ENCODE measurements at places on chromosomes 4 and X.

- DNase-seq: peak; percentile 31
Measured at GRCh38 chrX:41692162-41692749, 3.5 kb downstream of the GPR34 start.

DNA sequence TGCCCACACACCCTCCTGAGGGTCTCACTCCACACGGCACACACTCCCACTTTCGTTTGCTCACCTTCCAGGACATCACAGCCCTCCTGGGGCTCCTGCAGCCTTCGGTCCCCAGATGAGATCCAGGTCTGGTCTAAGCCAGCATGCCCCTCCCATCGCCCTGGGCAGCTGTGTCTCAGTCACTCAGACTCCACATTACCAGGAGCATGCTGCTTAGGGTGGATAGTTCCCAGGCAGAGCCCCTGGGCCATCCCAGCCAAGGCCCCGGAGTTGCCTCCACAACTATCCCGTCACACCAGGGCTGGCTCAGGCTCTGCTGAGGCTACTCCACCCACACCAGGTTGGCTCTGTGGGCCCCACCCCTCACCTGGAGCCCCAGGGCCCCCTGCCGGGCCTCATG lies 50.4 kb upstream of the PSAPL1 start:
- DNase-seq: no peak

- DNase-seq: no peak
Measured at GRCh38 chrX:15598026-15598425, 2.7 kb downstream of the ACE2 start.

DNA sequence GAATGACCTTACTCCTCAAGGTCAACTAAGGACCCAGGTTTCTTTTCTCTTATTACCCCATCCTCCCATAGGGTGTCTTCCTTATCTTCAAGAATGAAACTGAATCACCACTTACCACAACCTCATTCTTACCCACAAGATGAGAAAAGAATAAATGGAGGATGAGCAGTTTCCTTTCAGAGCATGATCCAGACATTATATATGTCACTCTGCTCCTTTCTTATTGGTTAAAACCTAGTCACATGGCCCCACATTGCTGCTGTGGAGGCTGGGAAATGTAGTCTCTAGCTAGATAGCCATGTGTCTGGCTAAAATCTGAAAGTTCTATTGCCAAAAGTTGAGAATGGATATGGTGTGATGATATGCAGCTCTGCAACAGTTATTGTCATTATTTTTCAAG lies 62.4 kb upstream of the RAI2 start:
- no peak for DNase-seq

DNA sequence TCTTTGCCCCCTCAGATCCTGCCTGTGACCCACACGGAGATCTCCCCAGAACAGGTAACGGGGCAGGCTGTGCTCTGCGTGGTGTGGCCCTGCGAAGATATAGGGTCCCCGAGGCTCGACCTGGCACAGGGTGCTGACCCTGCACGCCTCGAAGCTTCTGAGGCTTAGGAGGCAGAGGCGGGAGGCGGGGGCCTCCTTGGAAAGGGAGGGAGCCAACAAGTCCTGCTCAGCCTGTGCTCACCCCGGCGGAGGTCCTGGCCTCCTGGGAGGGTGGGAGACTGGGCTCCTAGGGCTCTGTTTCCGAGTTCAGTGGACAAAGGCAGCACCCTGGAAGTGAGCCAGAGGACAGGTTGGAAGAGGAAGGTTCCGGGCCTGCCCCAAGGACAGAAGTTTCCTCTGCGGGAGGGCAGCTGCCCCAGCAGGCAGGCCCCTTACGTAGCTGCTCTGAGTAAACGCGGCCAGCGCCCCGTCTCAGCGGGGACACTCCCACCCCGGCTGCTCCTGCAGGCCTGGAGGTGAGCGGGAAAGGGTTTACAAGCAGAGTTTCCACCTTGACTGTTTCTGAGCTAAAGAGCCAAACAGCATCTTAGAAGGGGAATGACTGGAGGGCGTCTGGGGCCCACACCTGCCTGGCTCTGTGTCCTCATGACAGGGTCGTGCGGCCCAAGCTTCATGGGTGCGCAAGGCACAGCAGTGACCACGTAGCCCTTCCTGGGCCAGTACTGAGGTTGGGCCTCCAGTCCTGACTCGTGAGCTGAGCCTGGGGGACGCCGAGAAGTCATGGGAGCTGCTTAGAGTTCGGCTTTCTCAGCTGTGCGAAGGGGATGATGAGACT lies 16.1 kb downstream of the TMEM175 start:
- DNase-seq: no peak

DNA sequence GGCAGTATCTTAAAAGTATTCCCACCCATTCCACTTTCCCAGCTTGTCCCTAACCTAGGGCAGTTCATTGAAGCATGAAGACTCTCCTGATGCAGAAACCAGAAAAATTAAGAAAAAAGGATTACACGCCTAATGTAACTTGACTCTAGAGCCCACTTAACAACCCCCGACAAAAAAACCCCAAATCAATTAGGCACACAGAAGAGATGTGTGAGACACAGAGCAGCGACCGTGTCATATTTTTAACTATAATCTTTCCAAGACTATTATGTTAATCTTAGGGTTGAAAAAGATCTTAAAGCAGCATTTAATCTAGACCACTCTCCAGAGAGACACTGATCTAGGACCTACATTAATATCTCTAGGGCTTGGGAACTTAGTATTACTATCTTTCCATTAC lies 1.3 kb downstream of the YTHDC1 start:
- DNase-seq: no peak

GRCh38 chr4:154490234-154490582 lies 1.4 kb downstream of the DCHS2 start:
- peak; percentile 7 for DNase-seq

- DNase-seq: peak; percentile 10
Measured at GRCh38 chr4:98113012-98113411, 30.3 kb downstream of the STPG2 start.

DNA sequence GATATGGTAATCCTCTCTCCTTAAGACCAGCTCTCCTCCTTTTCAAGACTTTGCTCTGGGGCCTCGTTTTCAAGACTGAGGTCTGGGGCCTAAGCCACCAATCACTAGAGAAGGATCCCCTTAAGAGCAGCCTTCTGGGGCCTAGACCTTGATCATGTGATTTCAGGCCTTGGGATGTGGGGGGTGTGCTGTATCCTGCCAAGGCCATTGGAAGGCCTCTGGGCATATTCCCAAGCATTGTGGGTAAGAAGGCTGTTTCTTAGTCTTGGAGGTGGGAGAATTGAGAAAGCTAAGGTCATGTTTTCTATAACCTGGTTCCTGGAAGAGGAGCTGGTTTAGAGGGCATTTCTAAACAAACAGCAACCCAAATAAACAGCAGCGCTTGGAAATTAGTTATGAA lies 12.1 kb downstream of the TMEM164 start:
- DNase-seq: no peak

DNA sequence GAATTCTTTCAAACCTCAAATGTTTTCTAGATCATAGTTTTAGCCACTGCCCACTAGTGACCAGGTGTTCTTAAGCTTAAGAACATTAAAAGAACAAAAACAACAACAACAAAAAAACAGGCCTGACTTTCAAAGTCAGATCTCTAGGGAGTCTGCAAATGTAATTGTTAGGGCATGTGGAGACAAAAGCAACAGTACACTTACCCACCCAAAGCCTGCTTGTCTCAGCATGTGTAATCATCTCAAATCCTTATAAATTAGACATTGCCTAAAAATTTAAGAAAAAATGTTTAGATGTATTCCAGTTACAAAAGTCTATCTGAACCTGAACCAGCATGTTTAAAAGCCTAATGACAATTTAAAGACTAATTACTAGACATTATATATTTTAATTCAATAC lies 79.9 kb downstream of the SLC7A11 start:
- DNase-seq: no peak

DNA sequence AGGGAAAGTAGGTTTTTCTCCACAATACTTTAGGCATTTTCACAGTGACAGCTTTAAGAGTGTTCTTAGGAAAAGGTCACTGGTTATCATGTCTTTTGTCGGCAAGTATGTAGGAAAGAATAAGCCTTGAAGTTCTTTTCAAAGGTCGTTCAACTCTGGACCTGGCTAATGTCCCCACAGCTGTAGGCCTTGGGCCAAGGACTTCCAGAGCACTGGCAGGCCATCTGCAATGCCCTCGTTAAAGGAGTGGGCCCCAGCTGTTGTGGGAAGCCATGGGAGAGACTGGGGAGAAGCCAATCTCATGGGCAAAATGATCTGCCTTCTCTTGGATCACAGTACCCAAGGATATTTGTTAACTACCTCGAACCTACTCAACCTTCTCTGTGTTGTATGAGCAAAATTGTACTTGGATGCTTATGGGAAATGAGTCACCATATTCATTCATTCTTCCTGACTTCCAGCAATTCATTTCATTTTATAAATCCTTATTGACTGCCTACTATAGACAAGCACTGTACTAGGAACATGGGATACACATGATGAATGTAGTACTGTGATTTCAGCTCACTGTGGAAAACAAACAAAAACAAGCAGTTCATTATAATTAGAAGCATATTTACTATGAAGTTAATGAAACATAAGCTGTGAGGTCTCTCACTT lies 141.1 kb upstream of the KIT start:
- no peak for DNase-seq

GRCh38 chr4:187027272-187027671 lies 303.6 kb upstream of the FAT1 start:
- DNase-seq: no peak

DNA sequence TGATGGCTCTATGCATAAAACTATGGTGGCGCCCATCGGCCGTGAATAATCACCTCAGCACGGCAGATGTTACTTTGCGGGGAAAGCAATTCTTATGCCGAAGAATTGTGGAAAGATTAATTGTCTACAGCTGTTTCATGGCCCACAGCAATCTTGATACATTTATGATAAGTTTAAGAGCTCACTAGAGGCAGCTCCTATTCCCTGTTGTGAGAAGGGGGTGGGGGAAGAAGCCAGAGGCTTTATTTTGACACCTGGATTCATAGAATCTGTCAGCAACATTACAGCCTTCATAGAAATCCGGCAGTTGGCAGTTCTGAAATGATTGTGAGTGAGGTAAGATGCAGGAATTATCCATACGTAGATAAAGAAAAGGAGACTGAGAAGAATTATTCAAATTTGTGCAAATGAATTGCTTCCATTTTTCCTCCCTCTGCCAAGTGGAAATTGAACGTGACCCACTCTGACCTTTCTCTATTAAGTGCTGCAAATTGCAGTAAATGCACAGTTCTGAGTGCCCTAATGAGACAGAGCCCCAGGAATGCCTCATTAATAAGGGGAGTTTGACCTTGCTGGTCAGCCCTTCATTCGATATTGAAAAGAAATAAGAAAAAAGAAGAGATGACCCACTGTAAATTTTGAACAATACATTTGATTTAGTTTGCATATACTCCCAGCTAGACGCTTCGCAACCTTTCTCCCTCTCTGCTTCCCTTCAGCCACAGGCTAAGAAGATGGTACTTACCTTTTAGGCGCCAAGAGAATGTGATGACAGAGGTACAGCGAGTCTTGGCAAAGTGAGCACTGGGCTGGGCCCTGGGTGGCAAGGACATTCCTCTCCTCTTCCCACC lies 188.8 kb downstream of the GPAT3 start:
- no peak for DNase-seq

Measured in common myeloid progenitor, CD34-positive (primary cell).